ENCODE measurements at places on chromosomes 7 and 10.

DNA sequence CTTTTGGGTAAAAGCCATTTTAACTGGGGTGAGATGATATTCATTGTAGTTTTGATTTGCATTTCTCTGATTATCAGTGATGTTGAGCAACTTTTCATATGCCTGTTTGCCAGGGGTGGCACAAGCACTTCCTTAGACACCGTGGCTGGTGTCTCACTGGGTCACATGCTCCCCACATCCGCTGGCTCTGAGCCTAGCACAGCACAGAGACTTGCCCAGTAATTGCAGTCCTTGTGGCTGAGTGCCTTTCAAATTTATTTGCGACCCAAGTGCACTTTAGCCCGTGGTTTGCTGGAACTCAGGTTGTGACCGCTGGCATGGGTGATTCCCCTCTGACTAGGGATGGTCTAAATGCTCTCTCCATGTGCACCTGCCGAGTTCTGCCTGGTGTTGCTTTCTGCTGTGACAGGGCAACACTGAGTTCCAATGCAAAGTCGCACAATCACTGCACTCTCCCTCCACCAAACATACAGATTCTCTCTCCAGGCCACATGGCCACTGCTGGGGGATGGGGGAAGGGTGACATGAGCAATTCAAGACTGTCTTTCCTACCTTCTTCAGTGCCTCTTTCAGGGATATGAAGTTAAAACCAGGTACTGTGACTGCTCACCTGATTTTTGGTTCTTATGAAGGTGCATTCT lies 66.5 kb downstream of the ZNF277 start:
- no peak for DNase-seq

GRCh38 chr10:123746520-123746919 lies 80.4 kb downstream of the GPR26 start:
- DNase-seq = no peak

DNA sequence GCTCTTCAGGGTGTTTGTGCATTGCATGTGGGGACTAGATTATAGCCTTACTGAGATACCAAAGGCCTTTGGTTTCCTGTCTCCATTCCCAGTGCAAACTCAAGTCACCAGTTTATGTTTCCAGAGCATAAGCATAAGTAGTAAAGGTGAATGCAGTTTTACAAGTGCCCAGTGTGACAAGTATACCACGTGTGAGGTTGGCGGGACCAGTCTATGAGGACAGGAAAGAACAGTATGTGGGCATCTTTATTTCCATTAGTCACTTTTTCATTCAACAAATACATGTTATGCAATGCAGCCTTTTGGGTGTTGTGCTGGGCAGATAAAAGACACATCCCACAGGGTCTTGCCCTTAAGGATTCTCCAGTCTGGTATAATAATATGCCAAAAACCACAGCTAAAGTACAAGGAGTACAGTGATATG lies 146.5 kb downstream of the ARID5B start:
- DNase-seq = no peak

DNA sequence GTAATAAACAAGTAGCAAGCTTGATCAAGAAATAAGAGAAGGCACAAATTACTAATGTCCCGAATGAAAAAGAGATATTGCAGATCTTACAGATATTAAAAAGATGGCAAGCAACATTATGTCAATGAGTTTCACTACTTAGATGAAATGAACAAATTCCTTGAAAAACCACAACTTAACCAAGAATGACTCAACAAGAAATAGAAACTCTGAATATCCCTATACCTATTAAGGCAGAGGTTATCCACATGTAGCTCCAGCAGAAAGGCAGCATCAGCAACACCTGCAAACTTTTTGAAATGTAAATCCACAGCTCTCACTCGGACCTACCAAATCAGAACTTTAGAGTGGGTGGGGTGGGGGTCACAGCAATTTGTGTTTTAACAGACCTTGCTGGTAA lies 33.6 kb downstream of the PDE1C start:
- no peak for DNase-seq

DNA sequence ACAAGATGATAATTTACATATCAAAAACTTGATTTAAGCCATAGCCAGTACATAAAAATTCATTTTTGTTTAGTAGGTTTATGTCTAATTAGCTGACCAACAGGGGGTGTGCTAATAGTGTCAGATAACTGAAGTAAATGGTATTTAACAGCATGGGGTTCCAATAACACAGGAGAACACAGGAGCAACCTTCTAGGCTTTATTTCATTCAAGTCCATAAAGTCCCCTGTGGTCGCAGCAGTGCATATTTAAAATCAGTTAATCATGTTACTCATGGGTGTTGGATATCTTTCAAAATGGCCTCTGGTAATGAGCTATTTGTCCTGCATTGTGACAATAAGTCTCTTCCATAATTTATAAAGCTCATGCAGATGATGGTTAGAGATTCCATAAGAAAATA lies 238.6 kb downstream of the CNTNAP2 start:
- DNase-seq = no peak

GRCh38 chr7:115475761-115476385 lies 554.0 kb downstream of the MDFIC start:
- peak; percentile 10 for DNase-seq

Data from posterior cingulate gyrus (tissue), 11 donors.